Adipocyte (in vitro differentiated cells): ENCODE measurements at places on chromosomes 11 and 22.
A peak's percentile ranks its signal among the peaks of the same experiment; 100 is the strongest.

- DNase-seq, result no peak
Measured at GRCh38 chr11:80562523-80563125, 1121.8 kb upstream of the TENM4 start.

- no peak for DNase-seq
Measured at GRCh38 chr11:25886036-25886435, 445.9 kb upstream of the ANO3 start.

DNA sequence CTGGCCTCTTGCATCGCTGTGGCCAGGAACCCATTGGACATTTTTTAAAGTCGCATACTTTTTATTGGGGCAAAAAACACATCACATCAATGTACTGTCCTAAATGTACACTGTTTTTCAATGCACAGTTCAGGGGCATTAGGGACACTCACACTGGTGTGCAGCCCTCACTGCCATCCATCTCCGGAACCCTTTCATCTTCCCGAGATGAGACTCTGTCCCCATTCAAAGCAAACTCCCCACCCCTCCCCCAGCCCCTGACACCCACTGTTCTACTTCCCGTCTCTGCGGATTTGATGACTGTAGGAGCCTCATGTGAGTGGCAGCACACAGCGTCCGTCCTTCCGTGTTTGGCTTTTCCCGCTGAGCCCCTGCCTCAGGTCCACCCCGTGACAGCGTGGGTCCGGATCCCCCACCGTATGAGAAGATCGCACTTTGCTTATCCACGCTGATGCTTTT, 41.8 kb upstream of the TH start:
- DNase-seq, result no peak

GRCh38 chr11:98725471-98725870, 295.3 kb upstream of the CNTN5 start:
- no peak for DNase-seq

- DNase-seq, result no peak
Measured at GRCh38 chr11:120785576-120785975, 238.3 kb upstream of the TBCEL start.

DNA sequence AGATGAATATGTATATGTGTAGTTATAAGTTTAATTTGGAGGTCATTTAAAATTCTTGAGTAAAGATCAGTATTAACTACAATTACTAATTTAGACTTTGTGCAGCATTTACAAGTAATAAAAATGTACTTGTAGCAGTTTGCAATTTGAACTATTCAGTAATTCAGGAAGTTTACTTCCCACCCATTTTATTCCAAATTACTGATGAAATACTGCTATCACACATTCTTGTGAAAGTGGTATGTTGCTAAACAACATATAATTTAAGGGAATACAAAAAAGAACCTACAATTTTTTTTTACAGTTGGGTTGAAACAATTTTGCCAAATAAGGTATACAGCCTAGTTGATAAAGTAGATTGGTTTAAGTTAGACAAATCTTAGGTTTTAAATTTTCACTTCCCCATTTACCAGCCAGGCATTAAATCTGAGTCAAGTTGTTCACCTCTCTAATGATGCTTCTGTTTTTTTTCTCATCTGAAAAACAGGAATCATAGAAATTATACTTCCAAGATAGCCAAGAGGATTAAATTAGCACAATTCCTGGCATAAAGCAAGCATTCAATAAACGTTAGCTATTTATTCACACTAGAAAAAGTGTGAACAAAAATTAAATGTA, 45.3 kb downstream of the ZBTB44 start:
- no peak for DNase-seq

DNA sequence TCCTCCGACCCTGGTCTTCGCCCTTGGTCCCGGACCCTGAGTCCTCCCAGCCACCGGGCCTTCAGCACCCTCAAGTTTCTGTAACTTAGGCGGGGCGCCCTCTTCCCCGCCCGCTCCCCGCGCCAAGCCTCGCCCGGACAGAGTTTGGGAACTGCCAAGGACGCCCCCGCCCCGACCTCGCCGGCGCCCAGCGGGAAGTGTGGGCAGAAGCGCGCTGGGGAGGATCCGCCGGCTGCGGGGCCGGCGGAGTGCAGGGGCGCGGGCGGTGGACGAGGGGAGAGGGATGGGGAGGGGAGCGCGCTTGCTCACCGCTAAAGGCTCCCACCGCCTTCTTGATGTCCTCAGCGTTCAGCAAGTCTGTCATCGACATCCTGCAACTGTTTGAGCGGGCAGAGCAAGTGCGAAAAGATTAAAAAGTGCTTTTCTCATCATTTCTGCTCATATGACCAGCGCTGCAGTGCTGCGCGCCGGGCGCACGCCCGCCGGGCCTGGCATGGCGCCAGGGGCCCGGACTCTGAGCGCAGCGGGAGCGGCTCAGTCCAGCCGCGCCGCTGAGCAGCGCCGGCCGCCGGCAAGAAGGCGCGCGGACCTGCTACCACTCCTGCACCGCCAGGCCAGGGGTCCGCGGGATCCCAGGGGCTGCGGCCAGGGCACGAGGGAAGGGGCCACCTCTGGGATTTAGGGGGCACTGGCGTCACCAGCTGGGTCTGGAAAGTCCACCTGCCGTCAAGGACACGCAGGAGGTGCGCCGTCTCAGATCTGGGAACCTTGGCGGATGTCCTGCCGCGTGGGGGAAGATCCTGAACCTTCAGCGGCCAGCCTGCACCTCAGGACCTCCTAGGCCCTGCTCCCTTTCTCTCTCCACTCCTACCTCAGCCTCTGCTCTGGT, at the start of gene PVALB:
Gene PVALB (minus strand): TSS at position 400 of the 889 bp plus-strand sequence. CDS start 30 bp downstream, at position 370.
- peak; percentile 51 for DNase-seq

DNA sequence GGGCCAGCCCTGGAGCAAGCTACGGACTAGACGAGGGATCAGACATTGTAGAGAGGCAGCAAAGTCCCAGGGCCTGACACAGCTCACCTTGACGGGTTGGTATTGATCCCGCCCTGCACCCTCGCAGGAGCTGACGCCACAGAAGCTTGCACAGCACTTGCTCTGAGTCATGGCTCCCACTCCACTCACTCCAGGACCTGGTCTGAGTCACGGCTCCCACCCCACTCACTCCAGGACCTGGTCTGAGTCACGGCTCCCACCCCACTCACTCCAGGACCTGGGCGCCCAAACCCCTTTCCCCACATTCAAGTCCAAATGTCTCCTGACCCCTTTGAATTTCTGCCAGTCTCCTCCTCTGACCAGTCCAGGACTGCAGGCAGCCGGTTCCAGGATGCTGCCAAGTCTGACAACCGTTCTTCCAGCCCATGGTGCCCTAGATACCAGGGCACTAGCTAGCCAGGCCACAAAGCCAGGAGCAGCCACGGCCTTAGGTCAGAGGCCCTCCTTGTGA, 6.0 kb upstream of the PNPLA5 start:
- peak; percentile 58 for DNase-seq

DNA sequence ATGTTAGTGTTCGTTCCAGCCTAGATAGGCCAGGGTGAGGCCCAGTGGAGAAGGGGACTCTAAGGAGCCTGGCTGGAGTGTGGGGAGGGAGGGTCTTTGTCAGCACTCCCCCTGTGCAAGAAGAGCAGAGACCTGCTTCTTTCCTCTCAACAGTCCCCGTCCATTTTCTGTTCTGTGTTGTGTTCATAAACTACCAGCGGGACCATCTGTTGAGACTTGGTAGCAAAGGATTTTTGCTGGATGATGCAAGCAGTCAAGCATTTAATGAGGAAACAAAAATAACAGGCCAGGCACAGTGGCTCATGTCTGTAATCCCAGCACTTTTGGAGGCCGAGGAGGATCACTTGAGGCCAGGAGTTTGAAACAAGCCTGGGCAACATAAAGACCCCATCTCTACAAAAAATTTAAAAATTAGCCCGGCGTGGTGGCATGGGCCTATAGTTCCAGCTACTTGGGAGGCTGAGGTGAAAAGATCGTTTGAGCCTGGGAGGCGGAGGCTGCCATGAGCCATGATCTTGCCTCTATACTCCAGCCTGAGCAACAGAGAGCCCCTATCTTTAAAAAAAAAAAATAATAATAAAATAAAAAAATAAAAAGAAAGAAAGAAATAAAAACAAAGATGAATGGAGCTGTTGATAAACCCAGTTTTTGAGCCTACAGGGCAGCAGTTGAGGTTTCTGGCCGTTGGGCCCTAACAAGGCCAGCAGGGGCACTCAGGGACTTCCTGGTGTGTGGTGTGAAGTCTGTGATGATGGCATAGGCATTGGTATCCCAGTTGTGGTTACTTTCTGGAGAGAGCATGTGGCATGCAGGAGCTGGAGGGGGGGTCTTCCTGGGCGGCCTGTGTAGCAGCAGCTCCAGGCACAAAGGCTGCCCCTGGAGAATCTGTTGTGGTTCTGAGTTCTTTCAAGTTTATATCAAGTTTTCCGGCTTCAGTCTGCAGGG, 1.7 kb upstream of the TXNRD2 start:
- peak; percentile 94 for DNase-seq

DNA sequence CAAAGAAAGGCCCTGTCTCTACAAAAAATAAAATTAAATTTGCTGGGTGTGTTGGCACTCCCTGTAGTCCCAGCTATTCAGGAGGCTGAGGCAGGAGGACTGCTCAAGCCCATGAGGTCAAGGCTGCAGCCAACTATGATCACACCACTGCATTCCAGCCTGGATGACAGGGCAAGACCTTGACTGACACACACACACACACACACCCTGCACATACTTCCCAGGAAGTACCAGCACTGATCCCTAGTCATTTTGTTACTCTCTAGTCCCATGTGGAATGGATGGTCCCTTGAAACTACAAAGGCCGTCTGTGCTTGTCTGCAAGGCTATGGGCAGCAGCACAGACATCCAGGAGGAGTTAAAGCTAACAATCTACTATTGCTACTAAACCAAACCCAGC, 59.7 kb upstream of the CYP2D6 start:
- DNase-seq, result no peak

- DNase-seq, result no peak
Measured at GRCh38 chr11:117855186-117855845, 21.1 kb downstream of the FXYD6 start.

- no peak for DNase-seq
Measured at GRCh38 chr11:87228820-87229219, 191.1 kb downstream of the TMEM135 start.

GRCh38 chr22:24410110-24410856, 17.1 kb upstream of the ADORA2A start:
- DNase-seq, result peak; percentile 50

GRCh38 chr11:115926601-115927000, 422.4 kb upstream of the CADM1 start:
- no peak for DNase-seq
